ENCODE measurements at places on chromosomes 2 and 18.

- DNase-seq, result no peak
Measured at GRCh38 chr18:60870261-60871153, 462.7 kb upstream of the CDH20 start.

DNA sequence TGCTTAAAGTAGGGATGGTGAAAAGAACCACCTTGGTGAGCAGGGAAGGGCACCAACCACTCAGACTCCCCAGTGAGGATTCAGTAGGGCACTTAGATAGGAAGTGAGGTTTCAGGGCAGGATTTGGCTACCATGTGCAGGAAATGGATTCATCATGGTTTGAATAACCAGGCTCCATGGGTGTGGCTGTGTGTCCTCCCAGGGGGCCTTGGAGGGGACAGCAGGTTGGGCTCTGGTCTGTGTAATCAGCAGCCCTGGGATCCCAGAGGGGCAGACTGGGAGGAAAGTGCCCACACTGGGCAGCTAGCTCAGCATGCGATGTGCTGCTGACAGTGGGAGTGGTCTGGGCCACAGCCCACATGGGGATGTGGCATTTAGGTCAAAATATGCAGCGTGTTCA lies 224.6 kb downstream of the CELF4 start:
- DNase-seq, result no peak

DNA sequence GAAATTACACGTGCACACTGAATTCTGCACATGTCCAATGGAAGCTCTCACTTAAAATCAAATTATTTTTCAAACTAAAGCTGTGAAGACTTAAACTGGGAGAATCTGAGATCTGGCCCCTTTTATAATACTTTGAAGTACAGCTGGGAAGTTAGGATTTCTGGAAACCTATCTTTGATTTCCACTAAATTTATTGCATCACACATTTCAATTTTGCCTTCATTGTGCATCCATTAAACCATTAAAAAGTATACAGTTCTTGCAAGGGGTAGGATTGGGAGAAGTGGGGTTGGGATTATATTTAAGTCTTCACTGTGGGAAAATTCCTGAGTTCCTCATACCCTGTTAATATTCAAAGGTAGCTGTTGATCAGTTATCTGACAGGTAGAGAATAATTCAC lies 1229.6 kb upstream of the ZEB2 start:
- DNase-seq, result no peak

DNA sequence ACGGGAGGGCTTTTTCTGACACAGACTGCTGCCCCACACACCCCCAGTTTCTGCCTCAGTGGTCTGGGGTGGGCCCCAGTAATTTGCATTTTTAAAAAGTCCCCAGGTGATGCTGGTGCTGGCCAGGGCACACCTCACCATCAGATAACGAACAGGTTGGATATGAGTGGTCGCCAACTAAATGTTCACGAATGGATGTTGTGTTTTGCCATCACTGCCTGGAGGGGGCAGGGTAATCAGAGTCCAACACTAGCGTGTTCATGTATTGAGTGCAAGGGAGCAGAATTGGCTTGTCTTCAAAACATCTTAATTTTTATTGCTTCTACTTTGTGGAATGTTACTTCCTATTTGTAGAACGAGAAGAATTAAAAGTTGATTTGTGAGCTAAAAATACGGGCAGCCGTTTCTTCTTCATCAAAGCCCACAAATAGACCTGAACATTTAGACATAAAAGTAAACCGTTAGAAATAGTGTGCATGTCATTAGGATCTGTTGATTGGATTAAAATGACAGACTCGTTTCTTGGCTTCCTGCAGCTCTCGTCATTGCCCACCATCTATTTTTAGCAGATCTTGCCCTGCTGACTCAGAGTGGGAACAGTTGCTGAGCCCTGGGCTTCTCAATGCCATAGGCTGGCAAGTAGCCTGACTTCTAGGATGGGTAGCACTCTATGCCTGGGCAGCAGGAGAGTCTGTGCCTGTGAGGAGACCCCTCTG lies 45.2 kb downstream of the NCK2 start:
- DNase-seq, result peak; percentile 14

DNA sequence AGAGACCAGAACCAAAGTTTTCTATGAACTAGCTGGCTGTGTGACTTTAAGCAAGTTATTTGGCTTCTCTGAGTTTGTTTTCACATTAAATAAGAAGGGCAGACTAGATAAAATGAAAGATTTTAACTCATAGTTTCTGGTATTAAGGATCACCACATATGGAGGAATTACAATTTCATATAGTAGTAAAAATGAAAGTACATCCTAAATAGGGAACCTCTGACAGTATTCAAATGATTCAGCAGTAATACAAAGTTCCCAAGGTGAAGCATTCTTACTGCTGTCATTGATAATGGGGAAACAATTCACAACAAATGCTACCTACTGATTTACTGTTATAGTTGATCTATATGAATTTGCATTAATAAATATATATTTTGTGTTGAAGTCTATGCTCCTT lies 170.3 kb upstream of the VRK2 start:
- DNase-seq, result no peak

- no peak for DNase-seq
Measured at GRCh38 chr2:157334335-157334734, 8.7 kb upstream of the ERMN start.

GRCh38 chr2:51795248-51795888 lies 763.4 kb upstream of the NRXN1 start:
- no peak for DNase-seq

GRCh38 chr2:218260742-218261422 lies at the start of gene GPBAR1:
Gene GPBAR1 (plus strand): TSS chr2:218261015. CDS start chr2:218262725, 1,710 bp downstream.
- no peak for DNase-seq

DNA sequence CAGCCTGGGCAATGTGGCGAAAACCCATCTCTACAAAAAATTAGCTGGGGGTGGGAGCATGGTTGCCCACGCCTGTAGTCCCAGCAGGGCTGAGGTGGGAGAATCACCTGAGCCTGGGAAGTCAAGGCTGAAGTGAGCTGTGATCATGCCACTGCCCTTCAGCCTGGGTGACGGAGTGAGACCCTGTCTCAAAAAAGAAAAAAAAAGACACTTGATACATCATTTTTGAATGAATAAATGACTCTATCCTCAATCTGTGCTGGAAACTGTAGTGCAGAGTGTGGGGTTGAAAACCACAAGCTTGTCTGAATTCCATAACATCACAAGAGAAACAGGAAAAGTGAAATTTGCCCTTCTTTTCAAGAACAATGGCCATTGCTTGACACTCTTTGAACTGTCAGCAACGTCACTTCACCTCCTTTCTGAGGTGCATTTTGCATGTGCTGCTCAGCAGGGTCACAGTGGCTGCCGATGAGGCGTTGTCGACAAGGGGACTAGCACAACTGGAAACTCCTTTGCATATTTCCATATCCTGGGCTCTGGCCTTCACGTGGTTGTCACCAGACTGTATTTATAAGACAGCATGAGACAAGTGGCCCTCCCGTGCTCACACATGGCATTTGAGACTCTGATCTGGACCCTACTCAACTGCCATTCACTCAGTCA lies 54.2 kb downstream of the DDX1 start:
- DNase-seq, result no peak

DNA sequence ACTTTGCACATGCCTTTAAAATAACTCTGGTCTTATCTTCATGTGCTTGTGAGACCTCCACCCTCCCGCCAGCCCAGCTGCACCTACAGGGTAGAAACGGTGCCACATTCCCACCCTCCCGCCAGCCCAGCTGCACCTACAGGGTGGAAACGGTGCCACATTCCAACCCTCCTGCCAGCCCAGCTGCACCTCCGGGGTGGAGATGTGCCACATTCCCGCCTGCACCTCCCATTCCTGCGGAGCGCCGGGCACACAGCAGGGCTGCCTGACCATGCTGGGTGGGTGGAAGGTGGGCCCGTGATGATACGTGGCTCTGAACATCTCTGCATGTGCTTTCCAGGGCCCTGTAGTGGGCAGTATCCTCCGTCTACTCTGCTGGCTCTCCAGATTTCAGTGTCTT lies 243.7 kb upstream of the PXDN start:
- DNase-seq, result no peak

- DNase-seq, result no peak
Measured at GRCh38 chr2:124046332-124046731, 21.2 kb downstream of the CNTNAP5 start.

- no peak for DNase-seq
Measured at GRCh38 chr18:60082282-60082681, 182.5 kb downstream of the PMAIP1 start.

DNA sequence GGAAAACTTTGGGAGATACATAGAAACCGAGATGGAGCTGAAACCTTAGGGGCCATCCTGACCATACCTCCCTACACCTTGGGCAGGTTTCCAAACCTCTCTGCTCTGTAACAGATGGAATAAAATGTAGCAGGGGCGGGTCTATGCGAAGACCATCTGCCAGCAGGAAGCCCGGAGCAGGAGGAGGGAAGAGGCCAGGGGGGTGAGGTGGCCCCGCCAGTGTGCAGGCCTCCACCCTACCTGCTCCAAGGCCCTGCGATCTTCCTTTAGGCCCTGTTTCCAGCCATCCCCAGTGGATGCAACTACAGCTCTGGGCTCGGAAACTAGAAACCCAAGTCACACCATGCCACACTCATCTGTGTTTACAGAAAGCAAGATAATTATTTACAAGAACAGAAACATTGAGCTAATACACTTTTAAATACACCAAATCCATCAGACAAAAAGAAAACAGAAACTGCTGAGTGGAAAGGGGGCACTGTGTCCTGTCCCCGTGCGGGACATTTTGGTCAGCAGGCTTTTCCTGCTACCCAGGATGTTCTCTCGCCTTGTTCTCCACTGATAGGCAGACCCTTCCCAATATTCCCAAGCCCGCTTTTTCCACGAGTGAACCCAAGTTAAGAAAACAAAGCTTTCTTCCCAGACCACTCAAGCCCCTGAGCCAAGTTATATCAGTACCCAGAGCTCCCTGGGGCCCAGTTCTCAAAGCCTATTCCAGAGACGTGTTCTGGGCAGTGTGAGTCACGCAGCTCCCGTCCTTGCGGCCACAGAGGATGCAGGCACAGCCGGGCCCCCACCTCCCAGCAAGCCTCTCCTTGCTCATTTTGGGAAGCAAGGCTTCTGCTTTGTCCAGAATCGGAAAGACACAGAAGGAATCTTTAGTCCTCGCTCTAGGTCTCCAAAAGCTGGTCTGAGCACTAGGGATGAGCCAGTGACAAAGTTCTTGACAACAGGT lies 17.3 kb downstream of the CIB4 start:
- DNase-seq, result no peak

DNA sequence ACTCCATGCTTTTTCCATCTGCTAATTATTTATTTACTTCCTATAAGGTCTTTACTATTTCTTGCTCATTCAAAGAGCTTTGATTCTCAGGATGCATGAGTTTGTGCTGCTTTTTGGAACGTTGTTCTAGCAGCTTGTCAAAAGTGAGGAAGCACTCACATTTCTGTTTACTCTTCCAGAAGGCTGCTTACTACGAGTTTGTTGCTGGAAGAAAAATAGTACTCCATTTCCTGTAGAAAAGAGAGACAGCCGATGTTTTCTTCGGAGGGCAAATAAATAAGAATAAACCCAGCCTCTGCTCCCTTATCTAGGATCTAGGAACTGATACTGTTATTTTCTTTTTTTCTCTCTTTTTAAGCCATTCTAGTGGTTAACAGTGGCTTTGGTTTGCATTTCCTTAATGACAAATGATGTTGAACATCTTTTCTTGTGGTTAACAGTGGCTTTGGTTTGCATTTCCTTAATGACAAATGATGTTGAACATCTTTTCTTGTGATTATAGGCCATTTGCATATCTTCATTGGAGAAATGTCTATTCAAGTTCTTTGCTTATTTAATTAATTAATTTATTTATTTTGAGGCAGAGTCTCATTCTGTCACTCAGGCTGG lies 20.5 kb downstream of the CYP27A1 start:
- no peak for DNase-seq

GRCh38 chr18:27400001-27400400 lies 214.9 kb upstream of the CHST9 start:
- DNase-seq, result no peak

- DNase-seq, result peak; percentile 16
Measured at GRCh38 chr2:85705680-85706039, 11.5 kb downstream of the GNLY start.

- DNase-seq, result no peak
Measured at GRCh38 chr2:12051831-12052230, 305.4 kb downstream of the LPIN1 start.

GRCh38 chr18:28541276-28541930 lies 364.5 kb upstream of the CDH2 start:
- no peak for DNase-seq

GRCh38 chr18:3207565-3207964 lies 12.2 kb downstream of the MYOM1 start:
- DNase-seq, result peak; percentile 37

DNA sequence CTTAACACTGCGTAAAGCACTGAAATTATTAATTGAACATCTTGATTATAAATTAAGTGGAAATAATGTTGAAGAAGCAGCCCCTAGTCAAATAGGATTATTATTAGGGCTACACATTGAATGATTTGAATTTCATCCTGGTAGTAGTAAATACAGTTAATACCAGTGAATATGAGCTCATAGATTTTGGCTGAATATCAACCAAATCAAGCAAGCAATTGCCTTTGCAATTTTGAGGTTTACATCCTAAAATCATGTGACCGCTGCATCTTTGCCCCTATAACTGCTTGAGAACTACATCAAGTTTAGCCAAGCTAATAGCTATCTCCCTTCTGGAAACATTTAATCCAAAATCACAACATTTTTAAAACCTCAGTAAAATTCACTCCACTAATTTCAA lies 801.2 kb upstream of the PIK3C3 start:
- no peak for DNase-seq

DNA sequence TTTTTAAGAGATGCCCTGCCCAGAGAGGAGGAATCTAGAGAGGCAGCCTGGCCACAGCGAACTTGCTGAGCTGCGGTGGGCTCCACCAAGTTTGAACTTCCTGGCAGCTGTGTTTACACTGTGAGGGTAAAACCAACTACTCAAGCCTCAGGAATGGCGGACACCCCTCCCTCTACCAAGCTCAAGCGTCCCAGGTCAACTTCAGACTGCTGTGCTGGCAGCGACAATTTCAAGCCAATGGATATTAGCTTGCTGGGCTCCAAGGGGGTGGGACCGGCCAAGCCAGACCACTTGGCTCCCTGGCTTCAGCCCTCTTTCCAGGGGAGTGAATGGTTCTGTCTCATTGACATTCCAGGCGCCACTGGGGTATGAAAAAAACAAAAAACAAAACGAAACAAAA lies 289.4 kb downstream of the KCNS3 start:
- no peak for DNase-seq

GRCh38 chr2:13601506-13601905 lies 884.8 kb downstream of the TRIB2 start:
- no peak for DNase-seq

DNA sequence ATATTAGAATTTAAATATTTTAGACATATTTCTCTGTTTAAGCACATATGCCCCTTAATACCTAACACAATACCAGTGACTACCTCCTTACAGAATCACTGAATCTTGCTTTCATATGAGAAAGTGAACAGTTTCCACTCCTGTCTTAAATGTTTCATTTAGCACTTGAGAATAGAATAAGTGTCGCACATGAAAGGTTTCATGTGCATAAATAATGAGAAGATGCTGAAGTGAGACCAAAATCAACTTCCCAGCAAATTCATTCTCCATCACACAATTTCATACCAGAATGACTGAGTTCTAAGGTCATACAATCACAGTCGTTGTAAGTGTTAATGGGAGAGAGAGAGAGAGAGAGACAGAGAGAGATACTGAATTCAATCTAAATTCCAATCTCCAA lies 51.2 kb downstream of the ATIC start:
- no peak for DNase-seq

- DNase-seq, result peak; percentile 81
Measured at GRCh38 chr18:21194871-21195771, 46.9 kb upstream of the GREB1L start.

All from RKO (cell line).